ENCODE measurements at places on chromosomes 2 and 18. TPM values are rescaled to one million over a fixed set of nuclear protein-coding genes. Genes with fewer than 3 reads are reported as not detected.

DNA sequence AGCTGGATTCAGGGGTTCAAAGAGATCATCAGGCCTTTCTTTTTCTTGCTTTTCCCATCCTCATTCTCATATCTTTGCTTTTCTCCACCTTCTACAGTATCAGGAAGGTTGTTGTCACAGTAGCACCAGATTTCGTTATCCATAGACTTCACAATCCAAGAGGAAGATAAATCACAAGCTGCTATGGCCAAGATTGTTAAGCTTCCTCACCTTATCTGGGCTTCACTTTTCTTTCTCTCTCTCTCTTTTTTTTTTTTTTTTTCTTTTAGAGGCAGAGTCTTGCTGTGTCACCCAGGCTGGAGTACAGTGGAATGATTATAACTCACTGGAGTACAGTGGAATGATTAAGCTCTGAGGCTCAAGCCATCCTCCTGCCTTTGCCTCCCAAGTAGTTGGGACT lies 93.5 kb downstream of the TTC27 start:
- no peak for DNase-seq

RGPD5 gene
- total RNA-seq: 110 TPM

LBH gene
- 157 TPM for total RNA-seq

KCNJ3 gene
- not detected for total RNA-seq

LOXHD1 gene
- total RNA-seq: 0.48 TPM

DNER gene
- not detected for total RNA-seq

Measured in natural killer cell (primary cell).